Fibroblast of skin of left quadriceps (primary cell): ENCODE measurements at places on chromosomes 2 and 18.

DNA sequence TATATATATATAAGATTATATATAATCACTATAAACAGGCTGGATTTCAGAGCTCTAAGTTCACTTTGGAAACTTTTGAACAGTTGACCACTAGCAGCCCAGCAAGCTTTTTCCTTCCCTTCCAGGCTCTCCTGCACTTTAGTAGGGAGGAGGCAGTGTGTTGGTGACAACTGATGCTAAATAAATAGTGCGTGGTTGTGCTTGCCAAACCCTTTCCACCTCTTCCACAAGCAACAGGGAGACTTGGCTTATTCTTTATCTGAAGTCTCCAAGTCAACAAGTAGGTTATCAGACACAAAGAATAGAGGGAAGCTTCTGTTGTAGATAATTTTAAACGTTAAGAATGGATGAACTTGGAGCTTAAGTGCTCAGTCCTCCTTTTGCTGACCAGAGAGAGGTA, 408.2 kb upstream of the HNRNPA3 start:
- DNase-seq: no peak

GRCh38 chr2:75928093-75928492, 217.4 kb upstream of the GCFC2 start:
- no peak for DNase-seq

DNA sequence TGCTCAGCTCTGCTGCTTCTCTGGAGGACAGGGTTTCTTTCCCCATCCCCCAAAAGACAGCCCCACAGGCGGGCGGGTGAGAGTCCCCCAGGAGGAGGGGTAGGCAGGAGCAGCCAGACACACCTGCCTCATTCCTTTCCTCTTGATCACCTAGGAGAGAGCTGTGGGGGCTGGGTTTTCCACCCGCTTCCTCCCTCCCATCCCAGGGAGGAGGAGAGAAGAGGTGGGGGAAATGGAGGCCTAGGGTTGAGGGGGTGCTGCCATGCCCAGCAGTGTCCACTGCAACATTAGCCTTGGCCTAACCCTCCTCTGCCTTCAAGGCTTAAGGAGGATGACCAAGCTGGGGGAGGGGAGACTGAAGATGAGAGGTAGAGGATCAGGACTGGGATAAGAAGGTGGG, 14.7 kb downstream of the WNT10A start:
- no peak for DNase-seq

- DNase-seq: no peak
Measured at GRCh38 chr18:58898010-58898799, 33.5 kb downstream of the ZNF532 start.

DNA sequence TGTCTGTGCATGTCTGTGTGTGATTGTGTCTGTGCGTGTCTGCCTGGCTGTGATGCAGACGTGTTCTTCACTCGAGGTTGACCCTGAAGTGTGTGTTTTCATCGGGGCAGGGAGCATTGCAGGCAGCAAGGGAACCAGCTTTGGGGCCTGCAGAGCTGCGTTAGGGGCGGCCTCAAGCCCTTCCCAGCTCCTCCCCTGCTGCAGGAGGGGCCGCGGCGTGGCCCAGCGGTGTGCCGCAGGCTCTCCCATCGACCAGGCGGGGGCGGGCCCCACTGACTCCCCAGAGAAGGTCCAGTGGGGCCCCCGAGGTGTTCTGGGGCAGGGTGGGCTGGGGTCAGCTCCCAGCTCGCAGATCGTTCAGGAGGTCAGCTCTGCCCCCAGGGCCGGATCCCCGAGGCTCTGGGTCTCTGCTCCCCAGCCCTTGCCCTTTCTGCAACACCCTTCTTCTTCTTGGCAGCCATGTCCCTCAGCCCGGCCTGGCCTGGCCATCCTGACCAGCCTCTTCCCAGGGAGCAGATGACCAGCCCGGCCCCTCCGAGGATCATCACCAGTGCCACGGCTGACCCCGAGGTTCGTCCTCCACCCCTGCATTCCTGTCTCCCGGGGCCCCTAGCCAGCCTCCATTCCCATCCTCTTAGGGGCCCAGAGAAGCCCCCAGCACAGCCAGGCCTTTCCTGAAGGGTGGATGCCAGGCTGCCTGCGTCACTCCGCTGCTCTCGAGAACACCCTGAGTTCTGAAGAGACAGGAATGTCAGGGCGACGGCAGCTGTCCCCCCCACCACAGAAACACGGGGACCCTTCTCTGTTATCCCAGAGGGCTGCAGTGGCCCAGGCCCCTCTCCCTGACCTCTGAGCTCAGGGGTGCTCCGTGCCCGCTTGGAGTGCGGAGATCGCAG, 11.1 kb upstream of the KLHL30 start:
- peak; percentile 46 for DNase-seq

GRCh38 chr18:75209951-75210258, 692 bp upstream of the TSHZ1 start:
- DNase-seq: no peak

DNA sequence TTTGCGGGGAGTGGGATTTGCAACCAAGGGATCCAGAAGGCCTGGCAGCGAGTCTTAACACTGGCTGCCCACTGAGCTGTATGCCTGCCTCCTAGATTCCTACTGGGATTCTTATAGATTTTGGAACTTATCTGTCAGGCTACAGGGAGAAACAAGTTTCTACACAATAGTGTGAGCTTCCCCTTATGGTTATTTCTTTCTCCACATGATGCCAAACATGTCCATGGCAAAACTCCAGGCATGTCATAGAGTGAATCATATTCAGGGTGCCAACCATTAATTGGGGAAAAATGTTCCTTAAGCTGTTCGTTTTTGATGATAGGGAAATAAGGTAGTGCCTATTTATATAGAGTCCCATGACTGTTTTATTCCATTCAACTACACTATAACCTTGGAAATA, 1185.2 kb upstream of the CELF4 start:
- no peak for DNase-seq

- no peak for DNase-seq
Measured at GRCh38 chr2:95337829-95338228, 40.7 kb downstream of the KCNIP3 start.

DNA sequence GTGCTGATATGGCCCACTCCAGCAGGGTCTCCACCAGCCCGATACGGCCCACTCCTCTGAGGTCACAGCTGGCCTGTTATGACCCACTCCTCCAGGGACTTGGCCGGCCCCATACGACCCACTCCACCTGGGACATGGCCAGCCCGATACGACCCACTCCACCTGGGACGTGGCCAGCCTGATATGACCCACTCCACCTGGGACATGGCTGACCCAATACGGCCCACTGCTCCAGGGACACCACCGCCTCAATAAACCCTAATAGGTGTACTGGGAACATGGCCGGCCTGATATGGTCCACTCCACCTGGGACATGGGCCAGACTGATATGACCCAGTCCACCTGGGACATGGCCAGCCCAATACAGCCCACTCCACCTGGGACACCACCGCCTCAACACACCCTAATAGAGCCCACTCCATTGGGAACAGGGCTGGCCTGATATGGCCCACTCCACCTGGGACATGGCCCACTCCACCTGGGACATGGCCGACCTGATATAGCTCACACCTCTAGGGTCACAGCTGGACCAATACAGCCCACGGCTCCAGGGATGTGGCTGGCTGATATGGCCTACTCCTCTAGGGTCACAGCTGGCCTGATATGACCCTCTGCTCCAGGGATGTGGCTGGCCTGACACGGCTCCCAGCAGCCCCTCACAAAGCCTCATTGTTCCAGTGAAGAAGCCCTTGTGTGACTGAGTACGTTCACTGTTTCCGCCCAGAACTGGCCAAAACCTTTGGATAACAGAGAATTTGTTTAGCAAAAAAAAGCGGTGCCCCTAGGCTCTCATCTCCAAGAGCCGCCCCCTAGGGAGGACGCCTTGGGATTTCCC, 245.6 kb downstream of the HDAC4 start:
- no peak for DNase-seq

DNA sequence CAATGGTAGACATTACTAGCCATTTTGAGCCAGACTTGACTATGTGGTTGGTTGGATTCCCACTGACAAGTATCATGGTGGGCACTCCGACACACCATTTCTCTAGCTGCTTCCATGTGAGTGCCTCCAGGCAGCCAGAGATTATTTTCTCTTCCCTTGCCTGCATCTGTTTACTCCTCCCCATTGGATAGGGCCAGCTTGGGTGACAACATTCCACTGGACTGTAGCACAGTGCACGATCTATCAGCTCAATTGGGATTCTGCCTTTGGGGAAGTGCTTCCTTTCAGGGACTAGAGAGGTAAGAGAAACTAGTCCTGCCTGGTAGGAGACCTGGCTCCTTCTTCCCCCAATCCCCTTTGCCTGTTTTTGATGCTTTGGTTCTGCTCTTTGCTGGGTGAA, 49.0 kb upstream of the MAP4K3 start:
- no peak for DNase-seq

- DNase-seq: no peak
Measured at GRCh38 chr2:168119515-168120141, 127.8 kb downstream of the STK39 start.

DNA sequence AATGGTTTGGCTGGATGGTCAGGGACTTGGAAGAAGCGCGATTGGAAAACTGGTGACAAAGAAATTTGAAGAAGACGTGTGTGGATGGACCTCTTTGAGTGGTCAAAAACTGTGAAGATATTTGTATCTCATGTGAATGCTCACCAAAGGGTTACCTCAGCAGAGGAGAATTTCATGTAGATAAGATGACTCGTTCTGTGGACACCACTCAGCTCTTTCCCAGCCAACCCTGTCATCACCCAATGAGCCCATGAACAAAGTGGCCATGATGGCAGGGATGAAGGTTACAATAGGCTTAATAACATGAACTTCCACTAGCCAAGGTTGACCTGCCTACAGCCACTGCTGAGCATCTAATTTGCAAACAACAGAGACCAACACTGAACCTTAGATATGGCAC, 248.3 kb downstream of the KCNE4 start:
- DNase-seq: no peak

DNA sequence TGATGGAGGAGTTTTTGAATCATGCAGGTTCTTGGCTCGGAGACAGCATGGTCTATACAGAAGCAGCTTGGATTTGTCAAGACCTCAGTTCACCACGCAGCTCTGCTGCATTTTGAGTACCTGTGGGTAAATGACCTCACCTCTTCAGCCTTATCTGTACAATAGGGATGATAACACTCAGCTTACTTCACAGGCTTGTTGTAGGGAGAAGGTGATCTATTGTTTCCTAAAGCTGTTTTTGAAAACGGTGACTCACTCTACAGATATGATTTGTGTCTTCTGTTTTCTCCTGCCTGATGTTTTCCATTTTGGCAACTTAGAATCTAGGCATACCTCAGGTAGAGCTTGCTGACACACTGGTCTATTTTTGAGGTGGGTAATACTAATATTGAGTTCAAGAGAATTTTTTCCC, 80.3 kb downstream of the FMNL2 start:
- peak; percentile 15 for DNase-seq
